ENCODE measurements at places on chromosomes 3 and 15.

GRCh38 chr3:140636406-140637138, 41.3 kb upstream of the TRIM42 start:
- no peak for DNase-seq

DNA sequence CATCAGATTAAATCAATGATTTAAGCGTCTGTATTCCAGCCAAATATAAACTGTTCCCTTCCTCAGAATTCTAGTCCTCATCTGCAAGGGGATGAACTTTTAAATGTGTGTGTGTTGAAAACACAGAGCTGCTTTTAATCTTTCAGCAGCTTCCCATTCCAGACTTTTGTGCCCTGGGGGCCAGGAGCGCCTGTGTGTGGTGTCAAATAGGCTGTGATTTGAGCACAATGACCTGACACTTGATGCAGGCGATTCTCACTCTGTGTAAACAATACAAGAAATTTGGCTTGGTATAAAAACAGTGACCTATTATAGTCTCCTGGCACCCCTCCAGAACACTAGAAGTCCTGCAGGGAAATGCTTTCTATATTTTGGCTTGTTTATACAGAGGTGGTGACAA, 274.6 kb upstream of the ROPN1 start:
- no peak for DNase-seq

DNA sequence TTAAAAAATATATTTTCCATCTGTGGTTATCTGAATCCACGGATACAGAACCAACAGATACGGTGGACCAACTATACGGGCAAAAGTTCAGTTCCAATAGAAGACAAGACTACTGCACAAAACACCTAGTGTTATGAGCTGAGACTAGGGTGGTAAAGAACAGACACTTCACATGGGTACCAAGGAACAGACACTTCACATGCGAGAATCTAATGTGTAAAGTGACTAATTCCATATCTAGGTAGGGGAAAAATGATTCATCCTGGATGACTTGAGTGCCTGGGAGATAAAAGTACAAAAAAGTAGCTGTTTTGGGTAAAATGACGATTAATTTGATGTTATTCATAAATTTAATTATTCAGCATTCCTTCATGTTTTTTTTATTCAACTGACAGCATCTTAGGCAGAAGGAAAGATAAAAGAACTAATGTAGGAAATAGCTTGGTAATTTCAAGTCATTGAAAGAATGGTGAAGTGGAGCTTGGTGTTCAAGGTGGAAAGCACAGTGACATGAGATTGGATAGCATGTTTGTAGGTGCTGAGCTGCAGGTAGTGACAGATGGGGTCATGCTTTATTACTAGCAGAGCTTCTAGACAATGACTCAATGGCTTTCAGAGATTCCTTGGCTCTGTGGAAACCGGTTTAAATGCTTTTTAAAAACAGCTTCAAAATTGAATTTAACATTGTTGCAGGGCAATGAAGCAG, 5.2 kb downstream of the CD200 start:
- no peak for DNase-seq

DNA sequence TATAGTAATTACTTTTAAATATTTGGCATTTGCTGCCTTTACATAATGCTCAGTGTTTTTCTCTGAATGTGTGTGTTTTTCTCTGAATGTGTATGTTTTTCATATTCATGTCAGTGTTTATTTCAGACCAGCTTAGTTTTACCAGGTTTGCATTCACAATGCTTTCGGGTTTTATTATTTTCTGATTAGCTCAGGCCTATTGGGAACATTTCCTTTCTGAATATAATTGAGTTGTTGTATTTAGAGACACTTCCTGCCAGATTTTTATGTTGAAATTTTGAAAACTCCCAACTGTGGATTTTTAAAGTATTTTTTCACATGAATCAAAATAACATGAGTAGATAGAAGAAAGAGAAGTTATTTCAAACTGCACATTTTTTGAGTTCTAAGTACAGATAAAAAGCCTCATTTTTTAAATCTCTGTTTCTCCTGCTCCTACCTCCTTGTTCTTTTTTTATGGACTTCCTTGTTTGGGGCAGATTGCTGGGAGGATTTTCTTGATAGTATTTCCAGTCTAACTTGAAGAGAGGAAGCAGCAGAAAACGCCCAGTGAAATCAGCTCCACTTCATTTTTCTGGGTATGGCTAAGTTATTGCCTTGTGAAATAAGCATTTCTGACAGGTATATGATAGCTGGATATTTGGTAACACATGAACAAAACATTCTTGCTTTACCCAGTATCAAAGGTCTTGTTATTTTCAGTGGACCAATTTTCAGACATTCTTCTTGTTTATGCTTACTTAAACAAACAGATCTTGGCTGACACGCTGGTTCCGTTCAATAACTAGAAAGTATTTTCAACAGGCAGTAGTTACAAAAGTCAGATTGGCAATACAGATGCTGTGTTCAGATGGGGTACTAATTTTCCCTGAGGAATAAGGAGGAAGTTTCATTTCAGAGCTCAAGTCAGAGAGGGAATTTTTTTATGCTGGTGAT, 70.7 kb downstream of the RIOX2 start:
- DNase-seq, result no peak

DNA sequence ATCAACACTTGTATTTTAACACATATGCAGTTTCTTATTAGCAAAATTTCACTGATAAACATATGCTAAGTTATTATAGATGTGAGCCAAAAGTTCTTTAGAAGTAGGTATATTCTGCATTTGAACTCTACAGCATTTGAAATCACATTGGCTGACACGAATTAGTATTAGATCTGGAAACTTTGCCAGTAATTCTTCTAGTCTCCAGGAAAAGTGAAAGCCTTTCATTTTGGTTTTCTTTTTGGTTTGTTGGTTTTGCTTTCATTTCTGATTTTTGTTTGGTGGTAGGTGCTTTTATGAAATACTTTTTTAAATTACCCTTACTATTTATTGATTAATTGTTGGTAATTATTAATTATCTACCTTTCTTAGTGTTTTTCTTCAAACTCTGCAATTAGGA, 72.9 kb downstream of the RBMS3 start:
- DNase-seq, result no peak

GRCh38 chr3:60250810-60251209, 1000.4 kb downstream of the FHIT start:
- no peak for DNase-seq

DNA sequence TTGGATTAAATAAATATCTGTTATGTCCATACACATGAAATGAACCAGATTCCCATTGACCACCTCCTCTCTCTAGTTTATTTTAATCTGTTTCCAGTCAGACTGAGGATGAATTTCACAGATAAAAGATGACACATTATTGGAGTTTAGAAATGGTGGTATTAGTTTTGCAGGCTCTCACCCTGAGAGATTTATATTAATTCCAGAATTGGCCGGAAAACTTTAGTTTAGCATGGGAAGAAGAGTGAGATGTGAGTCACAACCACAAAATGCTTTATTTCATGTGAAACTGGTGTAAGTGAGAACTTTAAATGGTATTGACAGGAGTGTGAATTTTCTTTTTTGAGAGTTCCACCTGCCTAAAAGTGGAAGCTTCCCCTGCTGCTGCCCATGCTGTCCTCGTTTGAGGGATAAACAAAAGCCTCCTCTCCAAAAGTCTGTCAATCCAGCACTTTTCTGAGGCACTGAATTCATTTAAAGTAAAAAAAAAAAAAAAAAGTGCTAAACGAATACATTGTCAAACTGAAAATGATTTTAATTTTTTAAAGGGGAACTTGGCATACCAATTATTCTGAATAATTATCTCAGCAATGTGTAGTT, 65.1 kb upstream of the EPHA3 start:
- no peak for DNase-seq

DNA sequence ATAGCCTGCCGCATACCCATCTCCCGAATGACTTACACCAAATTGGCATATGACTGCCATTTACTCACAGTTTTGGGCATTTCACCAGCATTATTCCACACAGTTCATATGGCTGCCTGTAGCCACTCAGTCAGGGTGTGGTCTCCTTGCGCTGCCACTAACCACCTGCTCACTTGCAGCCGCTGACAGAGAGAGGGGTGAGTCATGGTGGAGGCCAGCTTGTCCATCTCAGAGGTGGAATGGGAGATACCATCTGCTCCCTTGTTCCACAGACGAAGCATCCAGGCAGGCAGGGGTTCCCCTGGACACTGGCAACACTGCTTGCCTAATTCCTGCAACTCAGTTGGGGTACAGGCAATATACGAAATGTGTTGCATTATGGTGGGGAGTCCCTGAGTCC, 15.6 kb downstream of the CCRL2 start:
- no peak for DNase-seq

DNA sequence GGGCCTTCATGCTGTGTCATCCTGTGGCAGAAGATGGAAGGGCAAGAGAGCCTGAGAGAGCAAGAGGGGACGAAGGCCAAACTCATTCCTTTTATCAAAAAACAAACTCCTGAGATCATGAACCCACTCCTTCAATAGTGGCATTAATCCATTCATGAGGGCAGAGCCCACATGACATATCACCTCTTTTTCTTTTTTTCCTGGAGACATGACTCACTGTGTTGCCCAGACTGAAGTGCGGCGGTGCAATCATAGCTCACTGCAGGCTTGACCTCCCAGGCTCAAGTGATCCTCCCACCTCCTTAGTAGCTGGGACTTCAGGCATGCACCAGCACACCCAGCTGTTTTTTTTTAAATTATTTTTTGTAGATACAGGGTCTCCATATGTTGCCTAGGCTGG, 92.0 kb upstream of the RNU6-1 start:
- no peak for DNase-seq

GRCh38 chr15:31559786-31560185, 233.2 kb downstream of the KLF13 start:
- DNase-seq, result no peak

- DNase-seq, result no peak
Measured at GRCh38 chr3:25094932-25095685, 333.0 kb upstream of the RARB start.

- no peak for DNase-seq
Measured at GRCh38 chr3:141529256-141529655, 42.4 kb downstream of the RASA2 start.

GRCh38 chr3:172511783-172512762, 11.2 kb downstream of the TNFSF10 start:
- peak; percentile 83 for DNase-seq

GRCh38 chr15:63041402-63041973, 1.1 kb upstream of the TPM1 start:
- no peak for DNase-seq

DNA sequence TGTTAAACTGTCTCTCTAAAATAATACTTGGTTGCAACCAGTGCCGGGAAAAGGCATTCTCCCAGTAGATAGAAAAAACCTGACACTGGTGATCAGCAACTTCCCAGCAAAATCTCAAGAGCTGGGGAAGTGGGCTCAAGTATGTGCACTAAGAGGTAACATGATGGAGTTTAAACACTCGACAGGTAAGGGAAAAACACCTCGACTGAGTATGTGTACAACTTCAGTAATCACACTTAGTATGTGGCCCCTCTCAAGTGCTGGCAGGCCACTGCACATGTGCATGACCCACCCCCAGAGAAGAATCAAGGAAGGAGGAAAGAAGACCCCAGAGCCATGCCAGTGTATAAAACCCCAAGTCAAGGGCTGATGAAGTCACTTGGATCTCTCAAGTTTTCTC, 27.4 kb downstream of the SPESP1 start:
- no peak for DNase-seq

GRCh38 chr15:48363474-48363873, 32.2 kb downstream of the DUT start:
- no peak for DNase-seq

DNA sequence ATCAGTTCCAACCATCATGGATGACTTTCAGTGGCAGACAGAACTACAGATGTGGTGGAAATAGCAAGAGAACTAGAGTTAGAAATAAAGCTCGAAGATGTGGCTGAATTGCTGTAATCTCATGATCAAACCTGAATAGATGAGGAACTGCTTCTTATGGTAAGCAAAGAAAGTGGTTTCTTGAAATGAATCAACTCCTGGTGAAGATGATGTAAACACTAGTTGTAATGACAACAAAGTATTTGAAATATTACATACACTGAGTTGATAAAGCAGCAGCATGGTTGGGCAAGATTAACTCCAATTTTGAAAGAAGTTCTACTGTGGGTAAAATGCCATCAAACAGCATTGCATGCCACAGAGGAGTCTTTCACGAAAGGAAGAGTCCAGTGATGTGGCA, 131.7 kb upstream of the FAM3D start:
- no peak for DNase-seq

GRCh38 chr3:60414011-60414410, 837.2 kb downstream of the FHIT start:
- no peak for DNase-seq

GRCh38 chr3:64578062-64578770, 109.6 kb downstream of the ADAMTS9 start:
- no peak for DNase-seq

- no peak for DNase-seq
Measured at GRCh38 chr3:192397012-192397411, 330.3 kb downstream of the FGF12 start.

GRCh38 chr15:80660119-80660518, 35.0 kb upstream of the ABHD17C start:
- DNase-seq, result no peak

GRCh38 chr3:115341208-115341607, 194.1 kb upstream of the ZBTB20 start:
- peak; percentile 3 for DNase-seq

DNA sequence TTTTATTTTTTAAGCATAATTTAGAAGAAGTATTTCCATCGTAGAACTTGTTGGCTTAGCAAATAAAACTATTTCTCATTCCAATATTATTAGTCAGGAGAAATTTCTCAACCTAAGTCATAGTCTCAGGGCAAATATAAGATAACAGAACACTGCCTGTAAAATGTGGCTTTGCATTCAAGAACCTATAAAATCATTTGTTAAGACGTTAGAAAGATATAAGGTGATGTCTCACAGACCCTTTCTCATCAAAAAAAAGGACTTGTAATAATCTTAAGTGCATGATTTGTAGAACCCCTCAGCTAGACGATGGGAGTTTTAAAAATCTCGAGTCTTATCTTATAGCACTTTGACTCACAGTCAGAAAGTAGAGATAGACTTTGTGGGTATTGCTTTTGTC, 314.7 kb upstream of the CFAP20DC start:
- no peak for DNase-seq

DNA sequence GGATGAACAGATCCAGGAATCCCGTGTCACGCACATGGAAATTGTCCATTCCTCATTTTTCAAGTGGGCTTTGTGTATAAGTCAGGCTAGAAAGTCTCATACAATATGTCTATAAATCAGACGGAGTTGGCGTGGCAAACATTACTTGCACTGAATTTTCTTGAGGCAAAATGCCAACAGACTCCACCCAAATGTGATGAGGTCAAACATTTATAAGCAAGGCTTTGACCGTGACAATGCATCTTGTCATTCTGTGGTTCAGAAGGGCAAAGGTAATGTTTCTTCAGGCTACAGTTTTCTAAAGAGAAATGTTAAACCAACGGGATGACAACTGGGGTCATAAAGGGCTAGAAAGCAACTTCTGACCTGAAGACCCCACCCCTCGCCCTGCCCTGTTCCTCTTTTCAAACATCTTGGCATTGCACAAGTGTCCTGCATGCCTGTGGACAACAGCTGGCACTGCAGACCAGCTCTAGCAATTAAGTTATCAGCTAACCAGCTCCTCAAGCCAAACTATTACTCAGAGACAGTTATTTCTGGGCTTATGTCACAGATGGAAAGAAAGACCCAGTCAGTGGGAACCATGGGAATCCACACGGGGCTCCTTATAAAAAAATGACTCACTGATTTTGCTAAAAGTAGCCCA, 36.5 kb upstream of the SPTBN5 start:
- no peak for DNase-seq
